ENCODE measurements at places on chromosomes 5 and 9.

- no peak for DNase-seq
These were observed 292.7 kb downstream of the CWC27 start for GRCh38 chr5:65061250-65061973.

DNA sequence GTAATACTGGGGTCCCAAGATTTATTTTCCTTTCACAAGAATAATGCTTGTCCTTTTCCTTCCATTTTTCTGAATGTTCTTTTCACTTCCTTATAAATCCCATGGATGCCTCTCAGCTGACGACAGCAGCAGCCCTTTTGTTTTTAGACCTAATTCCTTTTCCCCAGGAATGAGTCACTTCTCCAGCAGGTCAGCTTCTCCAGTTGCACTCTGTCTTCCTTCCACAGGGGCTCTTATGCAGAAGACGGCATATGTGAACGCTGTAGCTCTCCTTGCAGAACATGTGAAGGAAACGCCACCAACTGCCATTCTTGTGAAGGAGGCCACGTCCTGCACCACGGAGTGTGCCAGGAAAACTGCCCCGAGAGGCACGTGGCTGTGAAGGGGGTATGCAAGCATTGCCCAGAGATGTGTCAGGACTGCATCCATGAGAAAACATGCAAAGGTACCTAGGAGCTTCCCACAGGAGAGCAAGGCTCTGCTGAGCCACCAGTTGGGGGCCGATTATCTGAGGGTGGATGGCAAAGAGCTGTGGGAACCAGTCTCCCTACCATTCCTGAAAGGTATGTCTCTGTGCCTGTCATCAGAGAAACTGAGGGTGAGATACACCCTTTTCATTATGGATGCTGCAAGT, 72.9 kb downstream of the RFK start:
- DNase-seq: peak; percentile 70

- no peak for DNase-seq
These were observed 78.8 kb downstream of the GNA14 start for GRCh38 chr9:77569335-77569734.

GRCh38 chr5:142151436-142152383, 43.1 kb downstream of the NDFIP1 start:
- peak; percentile 70 for DNase-seq

DNA sequence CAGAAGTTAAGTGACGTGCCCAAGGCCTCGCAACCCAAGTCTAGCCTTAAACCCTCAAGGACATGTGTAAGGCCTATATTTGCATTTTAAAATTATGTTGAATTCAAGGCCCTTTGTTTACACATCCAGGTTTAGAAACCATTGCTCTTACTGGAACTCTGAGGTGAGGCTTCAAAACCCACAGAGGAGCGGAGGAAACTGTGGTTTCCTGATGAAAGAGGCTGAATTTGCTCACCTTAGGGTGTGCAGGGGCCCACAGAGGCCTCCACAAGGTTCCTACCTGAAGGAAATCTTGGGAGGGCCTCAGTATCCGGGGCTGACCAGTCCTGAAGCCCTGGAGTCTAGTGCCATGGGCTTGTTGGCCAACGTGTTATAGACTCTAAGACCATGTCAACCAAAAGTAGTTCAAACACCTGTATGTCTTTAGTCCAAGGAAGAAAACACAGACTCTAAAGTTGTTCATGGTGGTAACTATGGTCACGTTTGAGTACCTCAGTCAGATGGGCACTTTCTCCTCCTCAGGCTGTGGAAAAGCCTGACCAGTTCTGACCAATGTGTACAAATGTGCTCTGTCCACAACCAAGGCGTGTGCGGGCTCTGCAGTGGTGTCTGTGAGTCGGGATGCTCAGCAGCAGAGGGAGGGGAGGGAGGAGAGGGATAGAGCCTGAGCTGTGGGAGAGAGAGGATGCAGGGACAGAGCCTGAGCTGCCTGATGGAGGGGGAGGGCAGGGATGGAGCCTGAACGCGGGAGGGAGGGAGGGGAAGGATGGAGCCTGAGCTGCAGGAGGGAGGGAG, 124.6 kb upstream of the ERCC6L2 start:
- DNase-seq: no peak

DNA sequence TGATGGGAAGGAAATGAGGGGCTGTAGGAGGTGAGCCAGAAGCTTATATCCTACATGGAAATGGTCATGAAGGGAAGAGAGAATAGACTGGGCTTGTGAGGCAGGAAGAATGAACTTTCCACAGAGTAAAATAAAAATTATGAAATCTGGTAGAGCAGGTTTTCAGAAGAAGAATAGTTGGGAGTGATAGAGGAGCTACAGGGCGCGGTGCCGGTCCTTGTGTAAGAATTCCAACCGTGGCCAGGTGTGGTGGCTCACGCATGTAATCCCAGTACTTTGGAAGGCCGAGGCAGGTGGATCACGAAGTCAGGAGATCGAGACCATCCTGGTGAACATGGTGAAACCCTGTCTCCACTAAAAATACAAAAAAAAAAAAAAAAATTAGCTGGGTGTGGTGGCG, 8.9 kb upstream of the UNC13B start:
- DNase-seq: no peak

- no peak for DNase-seq
These were observed 7.1 kb upstream of the EGFL7 start for GRCh38 chr9:136655536-136656182.

DNA sequence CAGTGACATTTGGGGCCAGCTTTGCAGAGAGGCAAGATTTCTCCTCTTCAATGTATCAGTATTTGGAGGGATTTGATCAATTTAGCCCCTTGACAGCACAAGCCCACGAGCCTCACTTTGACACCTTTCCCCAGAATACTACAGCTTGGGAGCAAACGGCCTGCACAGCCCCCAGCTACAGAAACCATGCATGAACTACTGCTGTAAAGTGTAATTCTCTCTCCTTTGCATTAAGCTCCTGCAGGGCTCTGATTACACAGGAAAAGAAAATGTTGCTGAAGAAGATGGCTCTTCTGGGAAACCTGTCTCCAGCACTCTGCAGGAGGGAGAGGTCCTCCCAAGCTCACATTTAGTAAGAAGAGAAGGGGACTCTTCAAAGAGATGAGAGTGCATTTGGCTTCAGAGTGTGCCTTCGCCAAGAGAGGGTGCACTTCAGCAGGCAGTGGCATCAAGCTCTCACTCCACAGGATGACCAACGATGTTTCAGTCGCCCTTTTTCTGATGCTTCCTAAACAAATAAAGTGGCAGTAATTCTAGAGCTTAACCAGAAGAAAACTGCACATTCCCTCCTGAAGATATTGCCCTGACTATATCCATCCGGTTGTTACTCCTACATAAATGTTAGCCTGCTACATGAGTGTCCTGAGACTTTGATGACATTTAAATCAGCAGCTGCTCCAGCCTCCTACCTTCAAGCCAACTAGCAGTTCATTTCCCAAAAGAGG, 272.2 kb downstream of the AUH start:
- peak; percentile 37 for DNase-seq

GRCh38 chr5:35651002-35651756, 33.5 kb downstream of the SPEF2 start:
- peak; percentile 54 for DNase-seq

DNA sequence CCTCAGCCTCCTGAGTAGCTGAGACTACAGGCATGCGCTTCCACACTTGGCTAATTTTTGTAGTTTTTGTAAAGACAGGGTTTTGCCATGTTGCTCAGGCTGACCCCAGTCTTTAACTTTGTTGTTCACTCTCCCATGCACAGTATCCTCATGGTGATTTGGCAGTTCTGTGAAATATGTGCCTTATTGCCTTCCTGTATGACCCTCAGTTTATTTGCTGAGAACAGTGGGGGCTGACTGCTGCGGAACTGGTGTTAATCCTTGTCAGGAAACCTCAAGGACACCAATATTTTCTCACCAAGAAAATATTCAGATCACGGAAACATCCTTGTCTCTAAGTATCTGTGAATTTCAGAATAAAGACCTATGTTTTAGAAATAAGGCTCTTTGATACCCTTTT, 287.8 kb downstream of the ARRDC3 start:
- no peak for DNase-seq

GRCh38 chr9:89351584-89352300, 33.4 kb downstream of the SECISBP2 start:
- DNase-seq: no peak

GRCh38 chr9:76651119-76651705, 113.0 kb upstream of the PCA3 start:
- no peak for DNase-seq

- DNase-seq: no peak
These were observed 176.5 kb downstream of the CDK5RAP2 start for GRCh38 chr9:120403543-120403856.

GRCh38 chr9:68522131-68522530, 18.6 kb downstream of the TMEM252 start:
- DNase-seq: no peak

- no peak for DNase-seq
These were observed 7.6 kb downstream of the SHB start for GRCh38 chr9:38061326-38061977.

- DNase-seq: peak; percentile 74
These were observed 50.0 kb downstream of the TRIM32 start for GRCh38 chr9:116737152-116737546.

DNA sequence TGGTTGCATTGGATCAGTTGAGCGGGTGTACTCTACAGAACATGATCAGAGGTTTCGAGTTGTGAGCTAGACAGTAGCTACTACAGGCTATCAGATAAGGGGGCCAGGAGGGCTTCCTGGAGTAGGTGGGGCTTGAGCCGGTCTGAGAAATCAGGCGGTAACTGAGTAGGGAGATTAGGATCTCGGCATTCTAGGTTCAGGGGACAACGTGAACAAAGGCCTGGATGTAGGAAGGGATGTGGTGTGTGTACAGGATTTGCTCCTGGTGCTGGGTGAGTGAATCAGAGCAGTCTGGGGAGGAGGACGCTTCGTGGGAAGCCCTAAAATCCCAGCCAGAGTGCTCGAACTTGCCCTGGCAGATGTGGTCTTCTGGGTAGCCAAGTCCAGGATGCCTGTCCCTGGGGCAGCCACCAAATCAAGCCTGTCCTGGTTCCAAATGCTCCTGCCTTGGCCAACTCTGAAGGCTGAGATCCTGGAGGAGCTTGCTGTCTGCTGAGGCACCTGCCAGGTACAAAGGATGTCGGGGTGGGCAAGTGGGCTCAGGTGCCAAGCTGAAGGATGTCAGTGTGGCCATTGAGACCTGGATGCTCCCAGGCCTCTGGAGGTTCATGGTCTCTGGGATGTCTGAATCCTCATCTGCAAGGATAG, 33.4 kb downstream of the STC2 start:
- DNase-seq: no peak

- no peak for DNase-seq
These were observed 35.3 kb upstream of the MAN2A1 start for GRCh38 chr5:109654455-109654854.

GRCh38 chr5:126354012-126354857, 69.0 kb upstream of the GRAMD2B start:
- peak; percentile 98 for DNase-seq

- no peak for DNase-seq
These were observed 1.5 kb upstream of the ANKHD1 start for GRCh38 chr5:140399979-140400729.

DNA sequence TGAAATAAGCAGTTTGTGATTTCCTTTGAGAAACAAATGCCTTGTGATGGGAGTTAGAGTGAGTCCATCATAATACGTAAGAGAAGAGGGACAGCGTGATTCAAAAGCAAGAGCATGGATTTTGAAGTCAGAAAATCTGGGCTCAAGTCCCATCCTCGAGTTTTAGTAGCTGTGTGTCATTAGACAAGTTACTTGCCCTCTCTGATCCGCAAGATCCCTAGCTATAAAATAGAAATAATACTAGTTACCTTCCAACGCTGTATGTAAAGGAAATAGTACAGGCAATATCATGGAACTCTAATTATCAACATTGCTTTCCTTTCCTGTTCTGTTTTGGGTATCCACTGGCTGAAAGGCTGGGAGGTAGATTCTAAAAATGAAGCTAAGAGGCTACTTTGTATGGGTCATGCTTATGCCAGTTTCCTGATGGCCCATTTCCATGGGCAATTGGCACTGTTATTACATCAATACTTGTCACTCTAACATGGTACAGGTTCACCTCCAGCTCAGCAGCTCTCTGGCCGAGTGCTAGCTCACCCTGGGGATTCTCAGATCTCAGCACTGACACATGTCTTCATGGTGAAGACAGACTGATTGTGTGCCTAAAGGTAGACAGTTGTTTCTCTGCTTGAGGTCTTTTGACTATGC, 241.7 kb upstream of the KLF4 start:
- no peak for DNase-seq

DNA sequence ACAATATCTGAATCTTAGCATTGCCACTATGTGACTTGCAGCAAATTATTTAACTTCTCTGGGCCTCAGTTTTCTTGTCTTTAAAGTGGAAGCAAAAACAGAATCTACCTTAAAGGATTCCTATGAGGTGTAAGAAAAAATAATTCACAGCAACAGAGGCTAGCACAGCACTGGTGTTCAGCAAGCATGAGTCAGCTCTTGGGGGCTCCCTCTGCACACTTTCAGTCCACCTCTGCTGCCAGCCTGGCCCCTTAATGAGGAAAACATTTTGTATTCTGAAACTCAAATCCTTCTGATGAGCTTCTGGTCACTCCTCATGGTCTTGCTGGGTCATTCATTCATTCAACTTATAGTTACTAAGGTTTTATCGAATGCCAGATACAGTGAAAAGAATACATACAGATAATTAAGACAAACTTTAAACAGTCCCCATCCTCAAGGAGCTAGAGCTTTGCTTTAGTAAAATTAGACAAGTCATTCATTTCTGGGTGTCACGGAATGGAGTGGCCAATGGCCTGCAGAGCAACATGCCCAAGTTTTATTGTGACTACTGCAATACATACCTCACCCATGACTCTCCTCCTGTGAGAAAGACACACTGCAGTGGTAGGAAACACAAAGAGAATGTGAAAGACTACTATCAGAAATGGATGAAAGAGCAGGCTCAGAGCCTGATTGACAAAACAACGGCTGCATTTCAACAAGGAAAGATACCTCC, 26.8 kb upstream of the IQGAP2 start:
- DNase-seq: peak; percentile 37

GRCh38 chr9:18360005-18360404, 113.9 kb upstream of the ADAMTSL1 start:
- no peak for DNase-seq

DNA sequence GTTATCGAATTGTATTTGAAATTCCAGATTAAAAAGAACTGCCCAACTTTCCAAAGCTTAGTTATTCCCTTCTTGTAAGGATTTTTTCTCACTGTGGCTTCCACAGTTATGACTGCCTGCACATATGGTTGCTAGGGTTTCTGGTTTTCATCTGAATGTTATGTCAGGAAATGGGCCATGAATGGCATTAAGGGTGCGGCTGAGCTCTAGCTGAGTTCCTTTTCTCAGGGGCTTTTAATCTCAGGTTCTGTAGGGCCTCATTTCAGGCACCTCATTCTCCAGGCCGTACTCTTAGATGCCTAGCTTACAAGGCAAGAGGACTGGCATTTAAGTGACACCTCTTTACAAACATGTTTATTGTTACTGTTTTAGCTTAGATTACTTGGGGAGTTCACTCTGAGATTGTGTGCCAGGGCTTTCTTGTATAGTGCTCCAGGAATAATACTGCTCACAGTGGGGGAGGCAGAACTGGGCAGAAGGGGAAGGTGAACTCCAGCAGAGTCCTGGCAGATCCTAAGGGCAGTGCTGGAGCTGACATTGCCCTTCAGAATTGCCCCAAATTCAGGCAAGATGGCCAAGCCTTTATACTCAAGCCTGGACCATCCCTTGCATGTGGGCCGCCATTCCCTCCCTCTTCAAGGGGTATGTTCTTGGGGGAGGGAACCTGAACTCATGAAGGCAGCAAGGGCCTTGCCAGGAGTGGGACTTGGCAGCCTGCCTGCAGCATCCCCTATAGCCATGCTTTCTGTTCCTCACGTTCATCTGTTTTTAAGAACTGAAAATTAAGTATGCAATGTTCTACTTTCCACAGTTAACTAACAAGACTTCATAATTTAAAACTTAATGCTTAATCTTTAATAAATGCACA, 111.5 kb downstream of the KDM4C start:
- peak; percentile 16 for DNase-seq

Data from fibroblast of skin of abdomen (primary cell).